Foreskin keratinocyte (primary cell): ENCODE measurements at places on chromosomes 11 and 22. TPM values are rescaled to one million over a fixed set of nuclear protein-coding genes. Genes with fewer than 3 reads are reported as not detected.

- DNase-seq = no peak
Measured at GRCh38 chr22:23749841-23750301, 1.0 kb downstream of the ZNF70 start.

The ANKK1 gene
- 1.4 and 1.6 TPM in 2 replicates for total RNA-seq

The VSIG2 gene
- total RNA-seq = not detected in 2 replicates

The OR4C12 gene
- not detected in 2 replicates for total RNA-seq

DNA sequence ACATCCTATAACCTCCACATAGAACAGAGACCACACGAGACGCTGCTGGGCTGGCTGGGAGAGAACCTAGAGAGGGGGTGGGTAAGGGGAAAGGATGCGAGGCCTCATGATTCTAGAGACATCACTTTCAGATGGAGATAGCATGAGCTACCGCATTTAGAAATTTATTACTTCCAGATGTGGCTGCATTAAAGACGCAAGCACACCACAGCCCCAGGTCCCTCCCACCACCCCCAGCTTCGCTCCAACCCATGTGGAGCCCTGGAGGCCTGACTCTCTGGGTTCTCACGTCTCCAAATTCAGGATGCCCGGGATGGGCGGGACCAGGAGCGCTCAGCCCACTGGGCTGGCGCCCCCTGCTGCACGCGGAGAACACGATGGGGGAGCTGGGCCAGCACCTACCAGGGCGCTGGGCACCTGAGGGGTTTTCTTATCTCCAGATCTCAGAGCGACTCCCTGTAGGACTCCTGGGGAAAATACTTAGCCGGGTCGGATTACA is 13.6 kb downstream of the MRPL21 start:
- DNase-seq = no peak

DNA sequence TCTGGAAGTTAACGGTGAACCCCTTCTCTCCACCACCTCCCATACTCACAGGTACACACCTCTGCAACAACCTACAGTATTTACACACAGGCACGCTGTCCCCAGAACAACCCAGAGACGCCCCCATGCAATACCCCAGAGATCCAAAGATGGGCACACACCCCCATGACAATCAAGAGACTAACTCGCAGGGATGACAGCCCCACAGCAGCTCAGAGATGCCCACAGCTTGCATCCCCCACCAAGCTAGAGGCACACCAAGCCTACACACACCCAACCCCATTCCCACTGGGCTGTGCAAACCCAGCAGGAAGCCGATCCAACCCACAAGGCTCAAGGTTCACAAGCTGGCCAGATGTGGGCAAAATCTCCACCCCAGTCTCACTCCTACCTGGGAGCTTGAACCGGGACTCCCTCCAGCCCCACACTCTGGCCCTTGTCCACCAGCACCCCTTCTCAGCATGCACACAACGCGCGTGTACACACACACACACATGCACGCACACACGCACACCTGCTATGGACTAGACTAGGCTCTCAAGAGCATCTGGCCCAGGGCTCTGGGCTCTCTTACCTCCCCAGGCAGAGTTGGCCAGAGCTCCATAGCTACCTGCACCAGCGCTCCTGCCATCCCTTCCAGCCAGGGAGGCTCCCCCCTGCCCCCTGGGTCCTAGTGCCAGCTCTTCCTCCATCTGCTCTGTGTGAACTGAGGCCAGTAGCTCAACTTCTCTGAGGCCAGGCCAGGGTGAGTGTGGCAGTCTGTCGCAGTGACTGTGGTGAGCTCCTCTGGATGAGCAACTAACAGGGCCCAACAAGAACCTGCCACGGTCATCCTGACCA is 11.5 kb downstream of the STARD10 start:
- no peak for DNase-seq

DNA sequence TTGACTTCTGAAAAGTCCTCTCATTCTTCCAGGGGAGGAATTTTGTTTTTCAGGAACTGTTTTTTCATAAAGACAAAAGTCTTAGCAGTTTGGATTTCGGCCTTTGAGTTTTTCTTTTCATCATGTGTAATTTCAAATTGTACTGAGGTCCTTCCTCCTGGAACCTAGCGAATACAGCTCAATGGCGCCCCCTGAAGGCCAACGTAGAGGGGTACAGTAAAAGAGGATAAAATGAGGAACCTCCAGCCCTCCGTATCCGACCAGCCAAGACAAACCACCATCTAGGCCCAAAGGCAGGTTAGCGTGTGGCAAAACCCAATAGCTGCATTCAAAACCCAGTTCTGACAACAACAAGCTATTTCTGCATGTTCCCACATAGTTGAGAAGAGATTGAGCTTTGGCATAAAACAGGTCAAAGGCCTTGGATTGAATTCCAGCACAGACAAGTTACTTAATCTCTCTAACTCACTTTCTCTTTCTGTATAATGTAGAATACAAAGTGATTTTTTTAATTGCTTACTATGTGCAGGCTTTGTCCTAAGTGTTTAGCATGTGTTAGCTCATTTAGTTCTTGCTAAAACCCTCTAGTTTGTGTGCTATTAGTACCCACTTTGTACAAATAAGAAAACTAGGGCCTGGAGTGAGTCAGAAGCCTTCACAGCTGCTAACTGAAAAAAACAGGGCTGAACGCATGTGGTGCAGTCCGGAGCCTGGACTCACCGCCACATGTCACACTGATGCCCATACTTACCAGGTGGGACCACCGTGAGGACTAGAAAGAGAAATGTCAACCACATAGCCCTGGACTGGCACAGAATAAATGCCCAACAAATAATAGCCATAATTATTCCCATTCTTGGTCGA is 43.2 kb upstream of the ETS1 start:
- peak; percentile 23 for DNase-seq

The POTEH gene
- not detected in 2 replicates for total RNA-seq

The OR8G1 gene
- not detected in 2 replicates for total RNA-seq

DNA sequence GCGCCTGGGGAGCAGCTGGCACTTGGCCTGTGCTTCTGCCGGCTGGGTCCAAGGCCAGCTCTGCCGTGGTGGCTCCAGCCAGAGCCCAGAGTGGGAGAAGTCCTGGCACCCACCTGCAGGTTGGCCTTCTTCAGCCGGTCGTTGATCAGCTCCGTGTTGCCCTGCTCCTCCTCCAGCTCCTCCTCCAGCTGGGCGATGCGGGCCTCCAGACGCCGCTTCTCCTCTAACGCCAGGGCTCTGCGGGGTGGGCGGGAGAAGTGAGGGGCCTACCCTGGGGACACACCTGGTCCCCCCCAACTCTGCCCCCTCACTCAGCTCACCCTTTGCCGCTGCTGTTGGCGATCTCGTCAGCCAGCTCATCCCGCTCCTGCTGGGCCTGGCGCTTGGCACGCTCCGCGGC is 32.6 kb downstream of the APOL1 start:
- no peak for DNase-seq

DNA sequence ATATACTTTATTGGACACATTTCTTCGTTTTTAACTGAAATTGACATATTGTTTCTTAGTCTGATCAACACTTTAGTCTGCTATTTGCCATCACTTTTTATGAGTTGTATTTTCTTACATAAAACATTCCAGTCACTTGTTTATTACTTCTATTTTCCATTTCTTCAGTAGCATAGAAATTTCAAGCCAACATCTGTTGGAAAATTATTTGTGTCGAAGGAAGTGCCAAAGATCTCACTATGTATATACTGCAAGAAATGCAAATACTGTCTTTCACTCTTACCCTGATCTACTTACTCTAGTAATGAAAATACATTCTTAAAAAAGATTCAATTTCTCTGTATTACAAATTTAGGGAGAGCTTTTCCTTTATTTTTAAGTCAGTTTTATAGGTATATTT is 105.9 kb downstream of the SLC17A6 start:
- DNase-seq = no peak

- no peak for DNase-seq
Measured at GRCh38 chr11:69156673-69157155, 979 bp downstream of the SMIM38 start.

DNA sequence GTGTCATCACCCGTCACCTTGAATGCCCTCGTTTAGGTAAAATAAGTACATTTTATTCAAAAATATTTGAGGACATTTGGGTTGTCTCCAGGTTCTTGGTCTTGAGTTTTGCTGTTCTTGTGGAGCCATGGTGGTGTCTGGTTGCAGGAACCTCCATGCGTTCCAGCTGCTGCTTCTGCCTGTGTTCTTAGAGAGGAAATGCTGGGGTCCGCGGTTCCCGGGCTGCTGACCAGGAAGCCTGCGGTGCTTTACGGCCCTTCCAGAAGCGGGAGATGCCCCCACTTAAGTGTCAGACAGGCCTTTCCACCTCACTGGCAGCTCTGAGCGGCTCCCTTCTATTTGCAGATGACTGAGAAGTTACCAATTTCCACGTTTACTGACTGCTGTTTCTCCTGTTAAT is 66.8 kb downstream of the LRP5 start:
- DNase-seq = no peak

DNA sequence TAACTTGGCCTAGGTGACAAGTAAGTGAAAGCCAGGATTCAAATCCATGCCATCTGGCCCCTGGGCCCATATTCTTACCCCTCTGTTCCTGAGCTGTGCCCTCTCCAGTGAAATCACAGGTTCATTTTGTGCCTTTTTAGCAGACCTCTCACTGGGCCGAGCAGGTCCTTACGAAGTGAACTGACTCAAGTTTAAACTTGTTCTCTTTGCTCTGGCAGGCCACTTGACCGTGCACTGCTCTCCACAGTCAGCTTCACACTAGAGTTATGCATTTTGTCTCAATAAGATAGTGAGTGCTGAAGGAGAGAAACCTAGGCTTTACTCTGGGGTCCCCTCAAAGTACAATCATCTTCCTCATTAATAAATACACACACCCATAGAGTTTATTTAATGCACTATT is 40.7 kb downstream of the ARFGAP3 start:
- DNase-seq = peak; percentile 17

The CCS gene
- total RNA-seq = 23.6 and 28.7 TPM in 2 replicates

DNA sequence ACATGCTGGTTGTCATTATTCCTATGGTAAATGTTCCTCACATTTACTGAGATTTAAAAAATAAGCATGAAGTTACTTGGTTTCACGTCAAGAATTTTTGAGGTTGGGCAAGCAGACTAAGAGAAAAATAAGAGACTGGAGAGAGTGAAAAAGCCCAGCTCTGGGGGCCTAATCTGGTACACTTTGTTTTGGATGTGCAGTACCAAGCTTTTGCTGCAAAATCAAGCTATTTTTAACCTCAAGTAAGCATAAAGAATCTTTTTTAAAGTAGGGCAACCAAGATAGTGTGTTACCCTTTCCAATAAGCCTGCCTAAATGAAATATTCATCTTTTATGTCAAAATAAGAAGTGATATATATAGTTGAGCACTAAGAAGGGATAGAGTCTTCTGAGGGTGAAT is 79.4 kb upstream of the ARHGAP20 start:
- DNase-seq = no peak

DNA sequence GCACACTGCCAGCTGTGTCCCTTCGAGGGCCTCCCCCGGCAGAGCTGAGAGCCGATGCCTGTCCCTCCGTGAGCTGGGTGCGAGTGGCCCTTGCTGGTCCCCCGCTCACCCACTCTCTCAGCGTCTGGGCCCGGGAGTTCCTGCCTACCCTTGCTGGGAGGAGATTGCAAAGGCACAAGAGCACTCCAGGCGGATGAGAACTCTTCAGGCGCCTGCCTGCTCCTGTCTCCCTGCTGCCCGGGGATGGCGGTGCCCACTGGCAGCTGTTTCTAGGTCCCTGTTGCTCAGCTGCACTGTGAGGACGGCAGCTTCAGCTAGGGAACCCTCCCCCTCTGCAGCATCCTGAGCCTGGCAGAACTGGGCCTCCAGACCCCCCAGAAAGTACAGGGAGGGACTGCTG is 61.1 kb downstream of the FLRT1 start:
- no peak for DNase-seq

DNA sequence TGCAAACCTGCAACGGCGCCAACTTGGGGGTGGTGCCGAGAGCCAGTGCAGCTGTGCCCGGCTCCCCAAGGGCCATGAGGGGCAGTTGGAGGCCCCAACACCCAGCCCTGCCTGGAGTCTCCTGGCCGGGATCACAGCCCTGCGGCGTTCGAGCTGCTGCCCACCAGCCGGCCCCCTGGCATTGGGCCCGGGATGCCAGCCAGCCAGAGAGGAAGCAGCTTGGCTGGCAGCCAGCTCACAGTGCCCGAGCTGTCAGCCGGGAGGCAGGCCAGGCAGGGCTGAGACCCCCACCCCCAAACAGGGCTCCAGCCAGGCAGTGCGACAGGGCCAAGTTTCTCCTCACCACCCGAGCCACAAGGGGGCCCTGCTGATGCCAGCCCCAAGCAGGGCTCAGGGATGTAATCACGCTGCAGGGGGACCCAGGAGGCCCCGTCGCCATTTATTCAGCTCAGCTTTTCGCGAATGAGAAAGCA is 26.0 kb upstream of the TCF20 start:
- no peak for DNase-seq

The RGL4 gene
- not detected in 2 replicates for total RNA-seq

DNA sequence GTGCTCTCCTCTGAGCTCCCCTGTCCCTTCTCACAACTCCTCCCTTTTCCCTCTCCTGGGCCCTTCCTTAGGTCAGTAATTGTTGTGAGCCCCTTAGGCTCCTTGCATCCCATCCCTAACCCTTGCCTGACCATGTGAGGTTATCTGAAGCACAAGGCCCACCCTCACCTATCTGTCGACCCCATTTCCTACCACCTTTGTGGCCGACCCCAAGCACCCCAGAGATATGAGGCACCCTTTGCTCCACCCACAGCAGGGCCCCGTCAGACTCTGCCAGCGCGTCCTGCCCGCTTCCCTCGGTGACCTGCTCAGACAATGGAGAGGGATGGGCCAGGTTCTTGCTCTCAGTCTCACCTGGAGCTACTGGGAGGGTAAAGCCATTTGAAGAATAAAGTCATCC is 1.3 kb downstream of the GNG3 start:
- DNase-seq = no peak

The ADSL gene
- total RNA-seq = 90.6 and 97.4 TPM in 2 replicates

The KDM4E gene
- not detected in 2 replicates for total RNA-seq

The SERGEF gene
- total RNA-seq = 27.8 and 31.2 TPM in 2 replicates

- DNase-seq = no peak
Measured at GRCh38 chr22:48690583-48691317, 1136.9 kb downstream of the BRD1 start.
